Motor neuron (in vitro differentiated cells): ENCODE measurements at places on chromosomes 3 and 15.

DNA sequence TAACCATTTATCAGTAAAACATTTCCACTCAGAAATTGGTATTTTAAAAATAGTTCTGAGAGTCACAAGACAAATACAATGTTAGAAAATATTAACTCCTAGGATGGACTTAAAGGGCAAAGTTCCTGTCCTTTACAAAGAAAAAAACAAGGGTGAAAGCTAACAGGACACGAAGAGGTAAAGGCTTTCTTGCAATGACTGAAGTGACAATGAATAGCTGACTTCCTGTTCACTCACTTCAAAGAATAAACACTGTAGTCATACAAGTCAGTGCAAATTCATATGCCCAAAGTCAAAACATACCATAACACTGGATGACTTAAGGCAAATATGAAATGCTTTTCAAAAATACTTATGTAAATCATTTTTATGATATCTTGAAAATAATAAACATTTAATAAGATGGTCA lies 1389.8 kb upstream of the ALCAM start:
- ATAC-seq: no peak

- ATAC-seq: no peak
These were observed 9.0 kb downstream of the ISL2 start for GRCh38 chr15:76345583-76345879.

GRCh38 chr3:12798559-12799179 lies 2.2 kb downstream of the CAND2 start:
- no peak for ATAC-seq

- ATAC-seq: no peak
These were observed 41.2 kb downstream of the LIPC start for GRCh38 chr15:58472821-58473581.

DNA sequence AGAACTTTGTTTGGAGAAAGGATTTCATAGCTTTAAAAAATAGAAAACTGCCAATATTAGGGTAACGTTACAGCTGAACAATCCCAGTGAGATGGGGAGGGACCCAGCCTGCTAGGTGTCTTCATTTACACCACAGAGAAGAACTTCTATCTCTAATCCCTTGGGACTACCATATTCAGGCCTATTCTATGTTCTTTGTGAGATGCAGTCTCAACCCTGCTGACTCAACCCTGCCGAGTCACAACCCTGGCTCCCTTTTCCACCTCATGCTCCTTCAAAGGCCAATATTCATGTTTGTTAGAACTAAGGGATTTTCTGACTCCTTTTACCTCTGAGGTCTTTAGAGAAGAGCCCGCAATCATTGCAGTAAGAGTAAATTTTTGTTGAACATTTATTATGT lies 350.5 kb downstream of the EPHB1 start:
- ATAC-seq: peak; percentile 52

DNA sequence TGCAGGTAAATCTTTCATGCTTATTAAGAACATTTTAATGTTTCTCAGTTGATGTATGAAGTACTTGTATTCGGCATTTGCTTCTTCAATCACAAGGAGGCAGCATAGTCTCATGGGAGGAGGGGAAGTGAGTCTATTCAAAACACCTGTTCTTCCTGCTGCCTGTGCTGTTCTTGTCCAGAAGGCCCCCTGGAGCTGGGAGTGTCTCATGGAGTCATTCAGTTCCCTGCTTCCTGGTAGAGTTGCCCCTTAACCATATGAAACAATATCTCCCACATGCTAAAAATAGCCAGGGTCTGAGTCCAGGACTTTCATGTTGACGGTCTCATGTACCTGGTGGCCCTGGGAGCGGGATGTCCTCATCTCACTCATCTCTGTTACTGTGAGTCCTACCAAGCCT lies 15.5 kb upstream of the PPP1R2 start:
- peak; percentile 35 for ATAC-seq
